SW480 (cell line): ENCODE measurements at places on chromosomes 2 and 18.

DNA sequence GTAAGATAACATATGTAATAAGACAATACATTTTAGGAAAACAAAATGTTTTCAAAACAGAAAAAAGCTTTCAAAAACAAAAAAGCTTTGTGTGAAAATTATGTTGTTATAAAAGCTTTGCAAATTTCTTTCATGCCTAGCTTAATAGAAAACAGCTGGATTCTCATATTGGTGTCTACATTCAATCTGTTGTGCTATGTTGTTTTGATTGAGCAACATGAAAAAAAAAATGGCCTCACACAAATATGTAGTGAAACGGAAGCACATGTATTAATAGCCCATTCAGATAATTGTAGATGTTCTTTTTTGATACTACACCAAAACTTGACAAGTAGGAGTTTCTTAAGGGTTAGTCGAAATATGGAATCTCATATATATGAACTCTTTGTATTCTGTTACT, 197.5 kb downstream of the ZEB2 start:
- DNase-seq = no peak

GRCh38 chr2:98502556-98503335, 58.1 kb downstream of the INPP4A start:
- no peak for DNase-seq

DNA sequence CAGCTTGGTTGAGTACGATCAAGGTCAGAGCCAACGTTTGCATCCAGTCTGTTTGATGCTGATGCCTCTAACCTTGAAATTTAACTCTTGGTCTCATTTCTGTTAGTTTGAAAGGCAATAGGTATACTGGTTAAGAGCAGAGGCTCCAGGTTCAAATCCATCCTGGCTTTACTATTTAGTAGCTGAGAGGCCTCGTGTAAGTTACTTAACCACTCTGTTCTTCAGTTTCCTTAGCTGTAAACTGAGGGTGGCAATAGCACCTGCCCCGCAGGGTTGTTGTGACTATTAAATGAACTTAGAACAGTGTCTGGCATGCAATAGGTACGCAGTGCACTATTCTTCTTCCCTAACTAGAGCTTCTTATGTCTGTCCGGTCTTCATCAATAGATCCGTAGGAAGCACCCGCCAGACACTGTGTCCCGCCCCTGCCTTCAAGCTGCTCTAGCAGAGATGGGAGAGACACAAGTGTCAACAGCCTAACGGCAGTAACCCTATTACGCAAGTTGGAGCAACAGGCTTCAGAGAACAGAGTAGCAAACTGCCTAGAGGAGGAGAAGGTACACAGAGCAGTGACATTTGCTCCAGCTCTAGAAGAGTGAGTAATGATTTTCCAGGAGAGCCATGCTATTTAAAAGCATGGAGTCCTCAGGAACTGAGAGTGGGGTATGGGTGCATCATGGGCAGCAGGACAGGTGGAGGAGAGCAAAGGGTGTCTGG, 62.7 kb upstream of the ST3GAL5 start:
- no peak for DNase-seq

DNA sequence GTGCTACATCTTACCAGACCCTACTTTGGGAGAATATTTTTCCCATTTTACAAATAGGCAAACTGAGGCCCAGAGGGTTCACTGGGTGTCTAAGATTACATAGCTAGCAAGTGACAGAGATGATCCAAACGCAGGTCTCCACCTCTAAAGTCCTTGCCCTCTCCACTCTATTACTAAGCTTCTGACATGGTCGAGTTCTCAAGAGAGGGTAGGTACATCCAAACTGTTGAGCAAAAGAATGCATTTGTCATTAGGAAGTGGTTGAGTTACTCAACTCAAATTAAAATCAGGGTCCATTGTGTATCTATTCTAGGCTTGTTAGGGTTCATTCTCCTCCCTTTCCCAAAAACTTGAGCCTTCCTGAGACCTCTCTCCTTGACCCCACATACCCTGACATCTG, 680.6 kb upstream of the FANCL start:
- DNase-seq = no peak

DNA sequence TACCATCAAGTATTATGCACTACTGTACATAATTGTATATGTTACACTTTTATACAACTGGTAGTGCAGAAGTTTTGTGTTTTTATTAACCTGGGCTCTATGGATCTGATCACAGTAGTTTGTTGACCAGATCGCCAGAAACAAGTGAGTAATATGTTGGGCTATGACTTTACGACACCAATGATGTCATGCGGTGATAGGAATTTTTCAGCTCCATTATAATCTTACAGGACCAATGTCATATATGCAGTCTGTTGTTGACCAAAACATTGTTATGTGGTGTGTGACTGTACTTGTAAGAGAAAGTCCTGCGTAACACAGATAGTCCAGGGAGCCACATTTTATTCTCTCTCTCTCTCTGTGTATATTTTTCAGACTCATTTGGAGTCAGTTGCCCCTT, 4.5 kb upstream of the ACOXL start:
- peak; percentile 33 for DNase-seq

GRCh38 chr2:212911011-212911410, 240.4 kb downstream of the IKZF2 start:
- DNase-seq = no peak

- DNase-seq = no peak
Measured at GRCh38 chr2:45543257-45543656, 67.8 kb downstream of the SRBD1 start.

DNA sequence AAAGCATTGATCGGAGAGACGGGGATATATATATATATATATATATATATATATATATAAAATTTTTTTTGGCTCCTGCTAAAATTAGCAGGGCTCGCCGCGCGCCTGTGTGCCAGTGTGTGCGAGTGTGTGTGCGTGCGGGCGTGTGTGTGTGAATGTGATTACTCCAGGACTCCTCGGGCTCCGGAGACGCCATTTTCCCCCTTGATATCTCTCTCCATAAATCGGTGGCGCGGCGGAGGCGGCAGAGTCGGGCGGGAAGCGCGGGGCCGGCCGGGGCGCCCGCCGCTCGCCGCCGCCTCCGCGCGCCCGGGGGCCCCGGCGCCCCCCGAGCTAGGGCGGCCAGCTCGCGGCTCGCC, 795 bp upstream of the SETBP1 start:
- DNase-seq = peak; percentile 42

- no peak for DNase-seq
Measured at GRCh38 chr2:74751981-74752851, 81.7 kb upstream of the HK2 start.

- peak; percentile 34 for DNase-seq
Measured at GRCh38 chr18:10455726-10456453, 1.5 kb downstream of the APCDD1 start.

DNA sequence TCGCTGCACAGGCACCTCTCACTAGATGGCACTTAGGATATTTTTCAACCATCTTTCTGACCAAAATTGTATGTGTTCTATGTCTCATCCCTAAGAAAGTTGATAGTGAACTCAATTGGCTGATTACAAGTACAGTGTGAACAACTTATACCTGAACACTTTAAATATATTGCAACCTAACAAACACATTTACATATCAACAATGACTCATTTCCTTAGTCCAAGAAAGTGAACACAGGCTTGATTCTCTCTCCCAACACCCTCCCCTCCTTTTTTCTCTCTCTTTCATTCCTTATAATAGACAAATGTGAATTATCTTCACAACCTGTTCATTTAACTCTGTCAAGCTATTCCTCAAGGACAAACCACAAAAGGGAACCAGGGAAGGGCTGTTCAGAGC, 192.0 kb downstream of the SLC8A1 start:
- no peak for DNase-seq

DNA sequence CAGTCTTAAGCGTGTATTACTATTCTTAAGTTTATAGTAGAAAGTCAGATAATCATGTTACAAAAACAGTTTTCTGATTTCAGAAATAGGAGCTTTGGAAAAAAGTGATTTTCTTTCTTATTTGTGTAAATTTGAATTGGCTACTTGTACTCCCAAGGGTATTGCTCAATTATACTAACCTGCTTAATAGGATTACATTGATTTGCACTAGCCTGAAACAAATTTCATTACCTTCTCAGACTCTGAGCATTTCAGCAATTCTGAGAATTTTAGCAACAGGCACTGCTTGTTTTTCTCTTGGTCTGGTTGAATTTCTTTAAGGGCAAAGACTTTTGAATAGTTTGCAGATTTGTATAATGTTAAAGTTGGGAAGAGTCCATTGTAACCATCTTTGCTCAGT, 87.2 kb upstream of the NXPH2 start:
- DNase-seq = no peak
